ENCODE measurements at places on chromosomes 7 and 10.

DNA sequence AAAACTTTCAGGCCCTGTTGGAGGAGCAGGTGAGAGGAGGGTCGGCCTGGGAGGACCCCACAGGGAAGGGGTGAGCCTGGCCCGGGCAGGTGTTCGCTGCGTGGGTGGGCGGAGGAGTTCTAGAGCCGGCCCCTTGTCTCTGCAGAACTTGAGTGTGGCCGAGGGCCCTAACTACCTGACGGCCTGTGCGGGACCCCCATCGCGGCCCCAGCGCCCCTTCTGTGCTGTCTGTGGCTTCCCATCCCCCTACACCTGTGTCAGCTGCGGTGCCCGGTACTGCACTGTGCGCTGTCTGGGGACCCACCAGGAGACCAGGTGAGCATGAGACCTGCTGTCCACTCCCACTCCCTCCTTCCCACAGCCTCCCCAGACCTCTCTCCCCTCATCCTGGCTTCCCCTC is 5.6 kb downstream of the ZNHIT1 start:
- no peak for DNase-seq

DNA sequence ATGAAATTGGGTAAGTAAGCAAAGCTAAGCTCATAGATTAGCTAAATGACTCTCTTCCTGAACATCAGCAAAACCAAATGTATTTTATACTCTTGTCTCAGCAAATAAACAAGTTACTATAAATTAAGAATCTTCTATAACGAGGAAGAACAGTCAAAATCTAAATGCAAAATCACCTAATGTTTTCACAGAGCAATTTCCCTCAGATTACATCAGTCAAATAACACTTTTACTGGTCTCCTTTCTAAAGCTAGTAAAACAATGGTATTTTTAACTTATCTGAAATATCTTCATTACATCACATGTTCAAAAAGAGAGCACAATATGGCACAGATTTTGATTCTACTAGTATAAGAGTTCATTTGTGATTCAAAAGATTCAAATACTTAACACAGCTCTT is 16.5 kb upstream of the GPR22 start:
- no peak for DNase-seq

GRCh38 chr7:98730326-98730725 is 113.2 kb downstream of the NPTX2 start:
- DNase-seq = no peak

DNA sequence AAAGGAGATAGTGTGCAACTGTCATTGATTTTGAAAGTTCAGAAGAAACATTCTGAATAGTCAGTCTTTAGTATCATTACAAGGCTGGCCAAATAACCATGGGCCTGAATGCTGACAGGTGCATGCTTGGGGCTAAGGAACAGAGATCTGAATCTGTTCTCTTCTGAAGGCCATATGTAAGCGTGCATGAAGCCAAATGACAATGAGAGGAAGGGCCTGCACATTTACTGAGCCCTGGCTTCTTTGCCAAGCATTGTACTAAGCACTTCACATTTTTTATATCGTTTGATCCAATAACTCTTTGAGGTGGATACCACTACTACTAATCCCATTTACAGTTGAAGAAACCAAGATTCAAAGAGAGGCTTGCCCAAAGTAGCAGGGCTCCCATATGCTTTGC is 22.5 kb upstream of the TIAL1 start:
- no peak for DNase-seq

DNA sequence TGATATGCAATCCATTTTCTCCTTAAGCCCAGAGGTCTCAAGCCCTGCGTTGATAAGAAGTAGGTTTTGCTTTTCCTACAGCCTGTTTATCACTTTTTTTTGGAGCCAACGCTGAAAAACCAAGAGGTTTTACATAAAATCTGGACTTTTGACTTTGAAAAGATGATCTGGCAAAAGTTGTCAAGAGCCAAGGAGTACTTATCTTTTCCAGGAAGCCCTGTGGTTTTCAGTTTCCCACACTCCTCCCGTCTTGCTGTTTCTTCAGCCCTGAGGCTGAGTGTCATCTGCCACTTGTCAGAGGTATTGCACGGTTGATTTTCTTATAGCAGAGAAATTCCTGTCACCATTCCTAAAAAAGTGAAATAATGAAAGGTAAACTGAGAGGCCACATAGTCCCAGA is 108.7 kb downstream of the TYW1 start:
- no peak for DNase-seq

- no peak for DNase-seq
Measured at GRCh38 chr7:116683786-116684185, 11.8 kb downstream of the MET start.

DNA sequence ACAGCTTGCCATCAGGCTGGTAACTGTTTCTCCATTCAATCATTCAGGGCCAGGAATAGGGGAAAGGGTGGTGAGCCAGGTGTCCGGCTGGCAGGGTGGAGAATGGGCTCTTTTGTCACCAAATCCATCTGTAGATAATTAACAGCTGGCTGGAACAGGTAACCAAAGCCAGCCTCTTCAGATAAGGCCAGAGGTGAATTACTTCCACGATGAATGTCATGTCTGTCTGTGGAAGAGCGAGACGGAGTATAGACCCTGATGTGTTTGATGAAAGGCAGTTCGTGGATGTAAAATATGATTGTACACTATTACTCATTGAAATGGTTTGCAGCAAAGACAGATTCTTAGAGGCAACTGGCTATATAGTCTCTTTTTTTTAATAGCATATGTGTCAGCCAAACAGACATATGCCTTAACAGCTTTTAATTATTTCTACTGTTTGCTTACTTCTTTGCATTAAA is 149.8 kb downstream of the KLF6 start:
- no peak for DNase-seq

DNA sequence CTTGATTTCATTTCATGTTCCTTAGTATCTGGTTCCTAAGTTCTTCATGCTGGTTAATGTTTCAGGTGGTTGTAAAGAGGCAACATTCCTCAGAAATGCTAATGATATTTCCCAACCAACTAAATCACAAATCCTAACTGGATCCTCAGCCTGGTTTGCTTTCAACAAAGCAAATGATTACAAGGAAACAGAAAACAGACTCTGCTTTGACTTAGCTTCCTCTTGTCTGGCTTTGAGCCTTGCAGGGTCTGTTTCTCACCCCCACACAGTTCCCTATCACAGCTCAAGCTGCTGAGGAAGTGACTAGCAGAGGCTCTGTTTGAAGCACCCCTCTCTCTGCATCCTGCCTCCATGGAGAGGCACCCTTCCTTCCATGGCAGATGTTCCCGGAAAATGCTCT is 130.2 kb upstream of the CTTNBP2 start:
- no peak for DNase-seq

DNA sequence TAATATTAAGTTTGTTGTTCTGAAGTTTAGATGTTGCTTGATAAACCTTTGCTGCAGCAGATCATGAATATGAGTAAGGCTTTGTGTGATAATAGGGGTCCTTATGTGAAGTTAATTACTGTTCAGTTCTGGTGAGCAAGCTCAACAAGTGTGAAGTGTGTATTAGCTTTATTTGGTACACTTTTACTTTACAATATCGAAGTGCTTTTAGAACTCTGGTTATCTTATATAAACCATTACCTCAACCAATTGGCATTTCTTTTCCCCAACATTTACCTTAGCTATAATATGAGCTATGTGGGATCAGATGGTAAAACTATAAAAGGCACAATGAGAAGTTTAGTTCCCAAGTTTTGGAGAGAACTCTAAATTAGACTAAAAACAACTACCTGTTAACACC is 127.6 kb downstream of the LCOR start:
- DNase-seq = no peak

- DNase-seq = no peak
Measured at GRCh38 chr7:29626730-29627129, 63.1 kb downstream of the PRR15 start.

All from CD8-positive, alpha-beta memory T cell (primary cell).